ENCODE measurements at places on chromosomes 6 and 20. TPM values are rescaled to one million over a fixed set of nuclear protein-coding genes. Genes with fewer than 3 reads are reported as not detected.

DNA sequence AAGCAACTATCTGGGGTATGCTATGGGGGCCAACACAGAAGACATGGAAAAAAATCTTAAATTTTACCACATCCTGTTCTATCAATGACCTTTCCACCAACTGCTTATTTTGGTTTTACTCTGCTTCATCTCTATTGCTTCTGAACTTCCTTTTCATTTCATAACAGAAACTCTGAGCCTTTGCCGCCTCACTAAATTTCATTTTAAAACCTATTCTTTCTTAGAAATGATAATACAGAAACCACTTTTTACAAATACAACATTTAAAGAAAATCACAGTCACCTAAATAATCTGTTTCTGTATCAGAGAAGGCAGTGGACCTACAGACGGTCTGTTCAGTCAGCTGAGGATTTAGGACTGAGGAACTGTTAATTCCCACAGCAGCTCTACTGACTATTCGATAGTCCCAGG, 117.5 kb downstream of the KCNQ5 start:
- H3K36me3 ChIP-seq, result peaks cover 3% of the 10 kb centered on the region
- H3K27ac ChIP-seq, result no peak overlapping the region
- no peaks in the 10 kb centered on the region for H3K27me3 ChIP-seq
- H3K4me1 ChIP-seq, result peaks cover 30% of the 10 kb centered on the region

DNA sequence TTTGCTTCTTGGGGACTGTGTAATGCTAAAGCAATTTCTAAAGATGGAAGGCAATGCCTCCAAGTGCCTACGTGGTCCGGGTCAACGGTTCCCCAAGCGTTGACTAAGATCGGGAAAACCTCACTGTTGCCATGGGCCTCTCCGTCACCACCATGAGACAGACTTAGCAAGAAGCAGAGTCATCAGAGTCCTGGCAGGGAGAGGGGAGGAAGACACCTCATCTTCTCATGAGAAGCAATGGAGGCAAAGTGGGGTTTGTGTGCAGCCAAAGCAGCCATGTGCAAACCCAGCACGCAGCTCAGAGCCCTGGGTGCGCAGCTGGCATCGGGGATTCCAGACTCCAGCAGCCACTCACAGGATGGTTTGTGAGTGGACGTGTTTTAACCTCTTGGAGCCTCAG, 111.4 kb downstream of the SYNDIG1 start:
- no peaks in the 10 kb centered on the region for H3K4me1 ChIP-seq
- no peak overlapping the region for H3K4me3 ChIP-seq
- no peak overlapping the region for H3K27ac ChIP-seq
- no peaks in the 10 kb centered on the region for H3K36me3 ChIP-seq
- DNase-seq, result no peak

GRCh38 chr20:16158090-16158975, 414.9 kb downstream of the KIF16B start:
- no peak overlapping the region for H3K4me3 ChIP-seq
- H3K4me1 ChIP-seq, result no peaks in the 10 kb centered on the region
- no peaks in the 10 kb centered on the region for H3K36me3 ChIP-seq
- no peak for DNase-seq

GRCh38 chr6:610882-611281, 46.0 kb downstream of the HUS1B start:
- no peak overlapping the region for H3K4me3 ChIP-seq
- H3K36me3 ChIP-seq, result peaks cover 20% of the 10 kb centered on the region
- DNase-seq, result no peak
- no peak overlapping the region for H3K27ac ChIP-seq

- peaks cover 44% of the 10 kb centered on the region for H3K27me3 ChIP-seq
- H3K36me3 ChIP-seq, result no peaks in the 10 kb centered on the region
- DNase-seq, result no peak
- H3K4me1 ChIP-seq, result no peaks in the 10 kb centered on the region
These were observed 1.7 kb downstream of the POPDC3 start for GRCh38 chr6:105178110-105178509.

- peaks cover 6% of the 10 kb centered on the region for H3K36me3 ChIP-seq
- H3K27ac ChIP-seq, result no peak overlapping the region
- no peak overlapping the region for H3K4me3 ChIP-seq
- DNase-seq, result no peak
These were observed 20.2 kb downstream of the SDCBP2 start for GRCh38 chr20:1308702-1309095.

DNA sequence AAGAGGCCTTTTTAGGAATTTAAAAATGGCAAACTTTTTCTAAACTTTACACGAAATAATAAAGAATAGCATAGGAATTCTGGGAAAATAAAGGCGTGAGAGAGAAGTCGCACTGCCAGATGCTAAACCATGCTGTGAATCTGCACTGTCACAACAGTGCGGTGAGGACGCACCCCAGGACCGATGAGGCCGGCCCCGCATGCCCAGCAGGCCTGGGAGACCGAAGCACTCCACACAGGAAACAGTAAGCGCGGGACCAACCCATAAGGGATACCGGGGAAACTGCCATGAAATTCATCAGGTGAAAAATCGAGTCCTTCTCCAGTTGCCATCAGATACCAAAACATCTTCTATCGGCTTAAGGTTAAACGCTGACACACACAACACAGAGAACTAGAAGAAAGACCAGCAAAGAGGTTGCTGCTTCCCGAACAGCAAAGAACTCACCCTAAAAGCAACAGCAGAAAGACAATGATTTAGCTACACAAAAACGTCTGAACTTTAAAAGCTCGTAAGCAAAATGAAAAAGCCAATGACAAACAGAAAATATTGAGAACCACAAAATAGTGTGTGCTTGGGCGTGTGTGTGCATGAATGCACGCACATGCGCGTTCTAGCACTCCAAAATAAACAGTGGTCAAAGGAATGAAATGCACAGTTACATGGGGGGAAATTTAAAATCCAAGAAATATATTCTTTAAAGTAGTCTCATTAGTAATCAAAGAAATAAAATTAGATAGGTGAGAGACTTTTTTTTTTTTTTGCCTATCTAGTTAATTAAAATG, 15.4 kb downstream of the RAMACL start:
- no peak overlapping the region for H3K4me3 ChIP-seq
- no peak for DNase-seq
- H3K4me1 ChIP-seq, result no peaks in the 10 kb centered on the region
- H3K27ac ChIP-seq, result no peak overlapping the region
- H3K27me3 ChIP-seq, result no peaks in the 10 kb centered on the region

GRCh38 chr20:3740615-3741301, 8.3 kb downstream of the HSPA12B start:
- DNase-seq, result no peak
- H3K27me3 ChIP-seq, result no peaks in the 10 kb centered on the region
- H3K36me3 ChIP-seq, result no peaks in the 10 kb centered on the region
- no peak overlapping the region for H3K27ac ChIP-seq
- peaks cover 9% of the 10 kb centered on the region for H3K4me1 ChIP-seq
- H3K4me3 ChIP-seq, result no peak overlapping the region

DNA sequence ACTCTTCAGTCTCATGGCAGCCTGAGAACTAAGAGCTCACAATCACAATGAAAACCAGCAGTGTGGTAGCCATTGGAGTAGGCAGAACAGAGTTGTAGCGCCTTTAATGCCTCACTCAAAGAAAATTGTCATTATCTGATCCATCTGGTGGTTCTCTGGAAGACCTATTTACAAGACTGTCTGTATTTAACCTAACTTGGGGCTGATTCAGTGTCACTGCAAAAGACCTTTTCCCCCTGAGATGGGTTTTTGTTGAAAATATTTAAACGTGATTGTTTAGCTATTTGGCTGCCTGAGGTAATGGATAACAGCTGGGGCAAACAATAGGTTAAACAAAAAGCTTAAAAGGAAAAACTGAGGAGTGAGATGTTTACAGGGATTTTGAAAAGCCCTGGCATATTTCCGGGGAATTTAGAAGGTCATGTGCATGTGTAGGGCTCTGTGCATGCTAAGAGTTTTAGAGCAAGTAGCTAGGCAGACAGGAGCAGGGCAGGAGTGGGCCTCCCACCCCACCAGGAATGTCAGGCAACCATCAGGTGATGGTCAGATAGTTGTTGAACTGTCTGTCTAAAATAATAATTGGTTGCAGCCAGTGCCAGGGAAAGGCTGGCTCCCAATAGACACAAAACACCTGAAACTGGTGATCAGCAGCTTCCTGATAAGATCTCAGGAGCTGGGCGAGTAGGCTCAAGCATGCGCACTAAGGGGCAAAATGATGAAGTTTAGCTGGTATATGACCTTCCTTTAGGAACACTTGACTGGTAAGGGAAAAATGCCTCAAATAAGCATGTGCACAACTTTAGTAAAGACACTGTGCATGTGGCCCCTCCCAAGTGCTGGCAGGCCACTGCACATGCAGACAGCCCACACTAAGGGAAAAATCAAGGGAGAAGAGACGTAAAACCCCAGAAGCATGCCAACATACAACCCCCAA, 70.8 kb upstream of the AKIRIN2 start:
- DNase-seq, result no peak
- H3K4me3 ChIP-seq, result no peak overlapping the region
- no peaks in the 10 kb centered on the region for H3K4me1 ChIP-seq
- no peak overlapping the region for H3K27ac ChIP-seq
- no peaks in the 10 kb centered on the region for H3K27me3 ChIP-seq

The SLC24A3 gene
- total RNA-seq, result not detected

The LGSN gene
- not detected for total RNA-seq

The ADAM33 gene
- total RNA-seq, result not detected

The CDH26 gene
- 1.5 TPM for total RNA-seq

The EDN3 gene
- total RNA-seq, result not detected

Data from activated naive CD4-positive, alpha-beta T cell treated with anti-CD3 and anti-CD28 coated beads for 36 hours (primary cell).